Thoracic aorta (tissue), 2 donors: ENCODE measurements at places on chromosomes 1 and 21. TPM values are rescaled to one million over a fixed set of nuclear protein-coding genes. Genes with fewer than 3 reads are reported as not detected.

IL20 gene
- not detected for total RNA-seq

CLCA4 gene
- not detected for total RNA-seq

ZMYND12 gene
- total RNA-seq, result 1.9 TPM

LCE1F gene
- total RNA-seq, result not detected

ATF3 gene
- total RNA-seq, result 10.7 TPM

AMY2A gene
- total RNA-seq, result not detected

PIK3CD gene
- total RNA-seq, result 12.4 TPM

SH2D1B gene
- total RNA-seq, result 0.68 TPM

TIE1 gene
- 23.7 TPM for total RNA-seq

CD1E gene
- total RNA-seq, result not detected

LRP8 gene
- total RNA-seq, result 14.1 TPM

MYBPH gene
- not detected for total RNA-seq

OR2G6 gene
- total RNA-seq, result not detected

- no peak for DNase-seq
These were observed 11.0 kb upstream of the CACHD1 start for GRCh38 chr1:64458915-64459314.

- DNase-seq, result no peak
These were observed 81.7 kb downstream of the PGM1 start for GRCh38 chr1:63674865-63675419.

DNA sequence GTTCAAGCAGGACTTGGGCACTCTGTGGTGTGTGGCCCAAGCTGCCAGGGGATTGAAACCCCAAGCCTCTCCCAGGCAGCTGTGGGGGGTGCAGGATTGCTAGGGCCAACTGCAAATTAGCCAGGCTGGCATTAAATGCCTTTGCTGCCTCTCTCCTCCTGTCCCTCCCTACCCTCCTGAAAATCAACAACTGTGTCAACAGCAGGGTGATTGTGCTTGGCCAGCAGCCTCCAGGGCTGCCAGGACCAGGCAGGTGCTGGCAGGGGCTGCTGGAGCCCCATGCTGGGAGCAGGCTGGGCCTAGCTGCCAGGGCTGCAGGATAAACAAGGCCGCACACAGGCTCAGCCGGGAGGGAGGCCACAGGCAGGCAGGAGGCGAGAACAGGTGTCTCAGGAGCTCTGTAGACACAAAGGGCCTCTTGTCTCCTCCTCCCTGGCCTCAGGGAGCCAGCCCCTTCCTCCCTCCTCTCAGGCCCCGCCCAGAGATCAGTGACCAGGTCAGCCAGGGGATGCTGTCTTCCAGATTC is 11.4 kb downstream of the SOX13 start:
- DNase-seq, result no peak

DNA sequence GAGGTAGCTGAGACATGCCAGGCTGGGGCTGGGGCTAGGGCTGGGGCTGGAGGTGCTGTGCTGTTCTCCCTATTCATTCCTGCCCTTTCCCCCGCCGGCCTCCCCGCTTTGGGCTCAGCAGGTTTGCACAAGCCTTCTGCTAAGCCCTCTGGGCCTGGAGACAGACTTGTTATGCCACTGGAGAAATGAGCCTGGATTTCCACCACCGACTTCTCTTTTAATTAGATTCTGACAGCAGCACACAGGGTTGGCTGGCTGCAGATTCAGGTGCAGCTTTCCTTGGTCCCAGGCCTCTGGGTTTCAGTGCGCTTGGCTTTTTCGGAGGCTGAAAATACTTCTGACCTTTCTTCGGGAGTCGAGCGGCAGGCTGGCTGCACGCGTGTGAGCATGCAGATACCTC is 71.5 kb upstream of the ACTL8 start:
- DNase-seq, result no peak

- DNase-seq, result no peak
These were observed 4.4 kb downstream of the CHIT1 start for GRCh38 chr1:203225071-203225470.

- DNase-seq, result no peak
These were observed 366.9 kb upstream of the VAMP3 start for GRCh38 chr1:7404046-7404742.

DNA sequence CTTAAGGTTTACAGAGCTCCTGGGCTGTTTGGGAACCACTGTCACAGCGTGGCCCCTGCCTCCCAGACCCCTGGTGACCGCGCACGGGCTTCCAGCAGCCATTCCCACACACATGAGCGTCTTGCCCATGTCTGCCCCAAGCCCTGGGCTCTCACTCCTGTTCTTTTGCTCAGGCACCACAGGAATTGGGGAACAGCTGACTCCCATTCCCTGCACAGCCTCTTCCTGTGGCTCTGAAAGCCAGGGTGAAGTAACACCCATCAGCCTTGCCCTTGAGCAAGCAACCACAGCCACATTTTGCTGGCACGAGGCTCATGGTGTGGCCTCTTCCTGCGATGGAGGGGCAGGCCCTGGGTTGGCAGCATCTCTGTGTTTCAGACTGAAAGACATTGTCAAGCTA is 14.3 kb upstream of the GPR157 start:
- no peak for DNase-seq

DNA sequence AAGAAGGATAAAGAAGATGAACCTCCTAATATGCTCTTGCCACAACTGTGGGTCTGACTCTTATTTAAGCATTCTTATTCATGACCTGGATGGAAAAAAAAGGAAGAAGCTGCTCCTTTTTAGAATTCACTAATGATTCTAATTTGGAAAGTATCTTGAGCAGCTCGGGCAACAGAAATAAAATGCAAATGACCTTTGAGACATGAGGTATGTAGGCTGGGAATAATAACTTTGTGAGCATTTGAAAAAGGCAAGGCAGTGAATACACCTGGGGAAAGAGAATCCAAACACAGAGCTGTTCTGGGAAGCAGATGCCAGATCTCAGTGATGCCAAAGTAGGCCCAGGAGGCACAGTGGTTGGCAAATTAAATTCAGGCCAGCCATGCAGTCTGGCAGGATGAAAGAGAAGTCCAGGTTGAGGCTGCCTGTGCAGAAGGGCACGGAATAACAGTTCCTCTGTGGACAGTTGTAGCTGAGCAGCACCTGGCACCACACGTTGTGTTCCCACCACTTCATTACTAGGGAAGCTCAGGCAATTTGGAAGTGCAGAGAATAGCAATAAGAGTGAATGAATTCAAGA is 320.8 kb upstream of the ST6GALNAC5 start:
- DNase-seq, result no peak

DNA sequence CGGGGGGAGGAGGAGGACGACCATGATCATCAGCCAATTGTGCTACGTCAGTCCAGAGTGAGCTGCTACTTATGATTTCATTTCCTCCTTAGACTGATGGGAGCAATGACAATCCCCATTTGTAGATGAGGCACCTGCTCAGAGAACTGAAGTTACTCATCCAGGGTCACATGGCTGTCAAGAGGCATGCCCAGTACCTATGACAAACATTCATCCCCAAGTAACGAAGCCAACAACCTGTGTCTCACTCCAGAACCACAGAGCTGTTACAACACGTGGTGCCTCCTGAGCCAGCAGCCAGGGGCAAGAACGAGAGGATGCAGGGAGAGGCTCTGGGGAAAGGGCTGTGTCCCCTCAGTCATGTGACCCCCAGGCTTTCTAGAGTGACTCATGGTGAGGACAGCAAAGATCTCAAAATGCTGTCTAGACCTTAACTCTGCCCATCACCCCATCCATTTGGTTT is 93.6 kb downstream of the SIM2 start:
- DNase-seq, result no peak

DNA sequence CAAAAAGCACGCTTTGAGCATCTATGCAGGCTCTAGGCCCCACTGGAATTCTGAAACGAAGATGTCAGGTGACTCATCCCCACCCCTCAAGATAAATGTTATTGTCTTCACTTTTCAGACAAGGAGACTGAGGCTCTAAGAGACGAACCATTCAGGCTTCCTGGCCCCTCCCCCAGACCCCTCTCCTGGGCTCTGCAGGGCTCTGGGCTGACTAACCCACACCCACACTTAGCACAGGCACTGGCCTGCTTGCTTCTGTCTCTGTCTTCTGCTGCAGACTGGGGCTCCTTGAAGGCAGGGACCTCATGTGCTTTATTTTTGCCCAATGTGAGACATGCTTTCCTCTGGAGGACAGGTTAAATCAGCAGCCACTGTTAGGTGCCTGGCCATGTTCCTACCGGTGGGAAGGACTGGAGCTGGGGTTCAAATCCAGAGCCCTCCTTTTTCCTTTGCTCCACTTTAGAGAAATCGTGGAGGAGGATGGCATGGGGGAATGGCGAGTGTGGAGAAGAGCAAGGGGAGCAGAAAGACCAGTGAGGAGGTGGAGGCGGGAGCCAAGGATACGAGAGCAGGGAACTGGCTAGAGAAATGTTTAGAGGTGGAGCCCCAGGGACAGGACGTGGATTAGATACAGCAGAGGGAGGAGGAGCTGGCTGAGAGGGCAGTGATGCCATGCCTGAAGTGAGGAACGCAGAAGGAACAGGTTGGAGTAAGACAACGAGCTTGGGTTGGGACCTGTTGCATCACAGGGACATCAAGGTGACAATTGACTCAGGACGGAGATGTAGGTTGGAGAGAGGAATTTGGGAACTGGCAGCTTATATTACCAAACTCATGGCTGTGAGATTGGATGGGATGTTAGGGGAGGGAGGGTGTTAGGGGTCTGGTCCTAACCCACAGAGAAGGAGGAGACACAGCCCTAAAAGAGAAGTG is 1.7 kb downstream of the TMEM125 start:
- DNase-seq, result no peak

GRCh38 chr1:234208791-234209190 is 164.5 kb upstream of the COA6 start:
- no peak for DNase-seq

- no peak for DNase-seq
These were observed 63.3 kb downstream of the POFUT2 start for GRCh38 chr21:45224189-45224938.

- no peak for DNase-seq
These were observed 579.0 kb upstream of the ADAMTS5 start for GRCh38 chr21:27545754-27546349.

DNA sequence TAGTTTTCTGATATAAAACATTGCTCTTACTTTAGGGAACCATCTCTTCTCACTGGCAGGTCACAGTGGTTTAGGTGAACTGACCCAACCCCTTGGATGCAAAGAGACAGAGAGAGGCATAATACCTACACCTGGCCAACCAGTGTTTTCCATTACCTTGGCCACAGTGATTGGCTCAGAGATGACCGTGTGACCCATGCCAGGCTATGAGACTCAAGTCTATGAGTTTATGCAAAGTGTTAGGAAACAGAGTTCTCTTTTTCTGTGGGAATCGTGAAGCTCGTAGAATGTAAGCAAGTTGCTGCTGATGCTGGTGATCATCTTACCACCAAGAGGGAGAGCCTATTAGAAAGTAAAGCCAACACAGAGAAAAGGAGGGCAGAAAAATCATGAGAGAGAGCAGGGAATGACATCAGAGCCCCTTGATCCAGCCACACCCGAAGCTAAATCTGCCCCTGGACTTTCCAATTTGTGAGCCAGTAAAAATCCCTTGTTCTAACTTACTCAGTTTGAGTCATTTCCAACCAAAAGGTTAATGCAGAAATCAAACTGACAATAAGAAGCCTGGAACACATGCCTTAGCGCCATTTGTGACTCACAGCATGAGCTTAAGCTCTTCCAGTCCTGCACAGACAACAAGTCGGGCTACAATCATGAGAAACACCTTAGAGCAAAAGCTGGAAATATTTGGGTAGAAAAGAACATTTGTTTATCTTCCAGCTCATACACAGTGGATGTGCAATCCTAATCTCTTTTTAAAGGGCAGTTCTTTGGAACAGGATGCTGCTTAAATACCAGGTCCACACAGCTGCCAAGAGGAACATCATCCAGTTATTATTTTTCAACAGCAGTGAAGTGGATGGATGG is 81.3 kb upstream of the KAZN start:
- no peak for DNase-seq

DNA sequence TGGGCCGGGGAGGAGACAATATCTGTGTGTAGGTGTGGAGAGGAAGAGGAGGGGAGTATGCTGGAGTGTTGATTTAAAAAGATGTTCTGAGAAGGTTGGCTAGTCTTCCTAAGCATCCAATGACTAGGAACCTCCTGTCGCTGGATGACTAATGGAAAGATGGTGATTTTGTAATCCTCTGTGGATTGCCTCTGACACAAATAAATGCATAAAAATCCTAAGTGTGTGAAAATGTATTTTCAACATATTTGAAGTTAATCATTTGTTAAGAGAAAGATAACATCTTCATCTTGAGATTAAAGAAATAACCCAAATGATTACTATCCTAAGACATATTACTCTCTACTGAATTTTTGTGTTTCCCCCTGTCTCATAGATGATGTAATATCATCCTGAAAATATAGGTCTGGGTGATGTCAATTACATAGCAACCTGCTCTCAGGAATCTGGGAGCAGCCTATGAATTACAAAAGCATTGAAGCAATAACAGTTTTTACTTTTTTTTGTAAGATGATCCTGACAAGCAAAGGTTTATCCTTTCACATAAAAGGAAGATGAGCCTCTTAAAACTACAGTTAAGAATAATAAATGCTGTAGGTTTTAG is 220.5 kb upstream of the MAP1LC3C start:
- no peak for DNase-seq

DNA sequence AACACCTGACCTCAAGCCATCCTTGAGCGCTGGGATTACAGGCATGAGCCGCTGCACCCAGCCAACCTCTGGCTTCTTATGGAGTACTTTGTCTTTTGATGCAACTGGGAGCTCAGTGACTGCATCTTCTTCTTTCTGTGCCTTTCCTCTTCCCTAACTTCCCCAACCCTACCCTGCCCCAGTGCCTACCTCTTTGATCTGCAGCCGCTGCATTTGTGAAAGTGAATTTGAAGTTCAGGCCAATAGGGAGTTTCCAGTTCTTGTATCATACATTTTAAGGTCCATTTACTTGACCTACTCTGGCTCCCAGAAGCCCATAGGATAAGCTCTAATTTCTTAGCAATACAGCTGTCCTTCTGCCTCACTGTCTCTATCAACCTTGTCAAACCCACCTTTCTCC is 52.2 kb downstream of the KCNC4 start:
- DNase-seq, result no peak

GRCh38 chr1:204361781-204362180 is 2.1 kb upstream of the PLEKHA6 start:
- DNase-seq, result no peak

GRCh38 chr1:78009836-78010235 is 5.1 kb downstream of the DNAJB4 start:
- no peak for DNase-seq

- no peak for DNase-seq
These were observed 7.0 kb upstream of the SMCP start for GRCh38 chr1:152870831-152871730.

DNA sequence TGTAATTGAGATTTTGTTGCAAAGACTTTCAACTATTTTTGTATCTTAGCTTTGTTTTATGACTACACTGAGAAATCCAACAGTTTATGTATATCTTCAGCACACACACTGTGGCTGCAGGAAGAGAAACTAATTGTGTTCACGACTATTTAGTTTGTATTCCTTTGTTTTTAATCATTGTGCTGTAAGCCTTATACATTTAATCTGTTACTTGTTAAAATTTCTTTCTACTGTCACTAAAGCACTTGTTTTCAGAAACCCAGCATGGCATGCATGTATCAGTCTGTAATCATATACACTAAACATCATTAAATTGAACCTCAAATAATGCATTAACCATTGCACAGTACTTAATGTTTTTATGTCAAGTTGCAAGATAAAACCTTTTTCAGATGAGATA is 656 bp downstream of the ANGPTL1 start:
- no peak for DNase-seq

- DNase-seq, result no peak
These were observed 7.1 kb downstream of the TCP10L start for GRCh38 chr21:32578107-32578691.

GRCh38 chr1:236009857-236010256 is 55.0 kb downstream of the NID1 start:
- DNase-seq, result no peak

- DNase-seq, result no peak
These were observed 3.8 kb upstream of the BCAS2 start for GRCh38 chr1:114585231-114585630.
